ENCODE measurements at places on chromosomes 6 and 20.

- no peak overlapping the region for H3K27ac ChIP-seq
- no peak for DNase-seq
- H3K27me3 ChIP-seq, result no peaks in the 10 kb centered on the region
- no peaks in the 10 kb centered on the region for H3K4me1 ChIP-seq
These were observed 129.8 kb downstream of the VEGFA start for GRCh38 chr6:43899830-43900229.

GRCh38 chr20:23115822-23116221 lies 29.7 kb upstream of the CD93 start:
- H3K4me1 ChIP-seq, result no peaks in the 10 kb centered on the region
- H3K27ac ChIP-seq, result no peak overlapping the region
- DNase-seq, result no peak
- no peaks in the 10 kb centered on the region for H3K36me3 ChIP-seq

- no peak overlapping the region for H3K27ac ChIP-seq
- no peaks in the 10 kb centered on the region for H3K4me1 ChIP-seq
- no peaks in the 10 kb centered on the region for H3K27me3 ChIP-seq
- no peak overlapping the region for H3K4me3 ChIP-seq
- no peaks in the 10 kb centered on the region for H3K36me3 ChIP-seq
These were observed 105.8 kb downstream of the DLGAP4 start for GRCh38 chr20:36411861-36412454.

GRCh38 chr6:90695316-90695715 lies 108.4 kb upstream of the MAP3K7 start:
- no peak overlapping the region for H3K27ac ChIP-seq
- no peaks in the 10 kb centered on the region for H3K4me1 ChIP-seq
- H3K36me3 ChIP-seq, result no peaks in the 10 kb centered on the region
- DNase-seq, result no peak
- no peaks in the 10 kb centered on the region for H3K27me3 ChIP-seq
- H3K4me3 ChIP-seq, result no peak overlapping the region

DNA sequence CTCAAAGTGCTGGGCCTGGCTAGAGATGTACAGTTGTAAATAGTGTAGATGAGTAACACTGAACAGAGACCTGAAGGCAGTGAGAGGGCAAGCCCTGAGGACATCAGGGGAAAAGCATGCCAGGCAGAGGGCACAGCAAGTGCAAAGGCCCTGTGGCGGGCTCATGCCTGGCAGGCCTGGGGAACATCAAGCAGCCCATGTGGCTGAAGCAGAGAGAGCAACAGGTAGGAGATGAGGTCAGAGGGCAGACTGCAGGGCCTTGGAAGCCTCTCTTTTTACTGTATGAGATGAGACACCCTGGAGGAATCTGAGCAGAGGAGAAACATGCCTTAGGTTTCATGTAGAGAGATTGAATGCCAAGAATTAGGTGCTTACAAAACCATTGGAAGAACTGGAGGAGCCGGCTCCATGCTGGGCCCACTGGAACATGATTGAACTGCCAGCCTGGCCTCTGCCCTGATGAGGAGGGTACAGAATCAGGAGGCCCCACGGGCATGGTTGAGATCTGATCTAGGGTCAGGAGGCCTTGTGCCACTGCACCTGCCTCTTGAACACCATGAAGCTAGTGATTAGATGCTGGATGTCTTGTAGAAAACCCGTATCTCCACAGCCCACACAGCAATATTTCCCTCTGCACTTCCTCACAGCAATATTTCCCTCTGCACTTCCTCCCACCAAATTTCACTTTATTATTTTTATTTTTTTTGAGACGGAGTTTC lies 5.9 kb upstream of the HMGA1 start:
- DNase-seq, result no peak
